Kidney epithelial cell (primary cell): ENCODE measurements at places on chromosomes 4 and X. TPM values are rescaled to one million over a fixed set of nuclear protein-coding genes. Genes with fewer than 3 reads are reported as not detected.

DNA sequence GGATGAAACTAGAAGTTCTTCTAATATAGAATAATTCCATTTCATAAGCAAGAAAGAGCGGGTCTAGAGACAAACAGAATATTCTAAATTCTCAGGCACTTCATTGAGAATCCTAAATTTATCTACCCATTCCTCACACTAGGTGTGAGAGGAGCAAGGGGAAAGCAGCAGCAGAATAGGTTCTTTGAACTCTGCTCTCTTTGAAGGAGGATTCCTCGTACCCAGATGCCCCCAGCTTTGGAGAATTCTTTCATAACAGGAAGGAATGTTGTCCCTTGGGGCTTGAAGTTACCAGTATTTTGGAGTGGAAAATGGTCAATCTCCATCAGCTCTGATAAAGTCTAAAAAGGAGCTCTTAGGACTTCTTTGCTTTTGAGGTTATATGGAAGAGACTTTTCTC, 59.7 kb upstream of the RASGEF1B start:
- DNase-seq = no peak

- DNase-seq = no peak
Measured at GRCh38 chrX:124239911-124240310, 92.5 kb upstream of the TEX13D start.

DNA sequence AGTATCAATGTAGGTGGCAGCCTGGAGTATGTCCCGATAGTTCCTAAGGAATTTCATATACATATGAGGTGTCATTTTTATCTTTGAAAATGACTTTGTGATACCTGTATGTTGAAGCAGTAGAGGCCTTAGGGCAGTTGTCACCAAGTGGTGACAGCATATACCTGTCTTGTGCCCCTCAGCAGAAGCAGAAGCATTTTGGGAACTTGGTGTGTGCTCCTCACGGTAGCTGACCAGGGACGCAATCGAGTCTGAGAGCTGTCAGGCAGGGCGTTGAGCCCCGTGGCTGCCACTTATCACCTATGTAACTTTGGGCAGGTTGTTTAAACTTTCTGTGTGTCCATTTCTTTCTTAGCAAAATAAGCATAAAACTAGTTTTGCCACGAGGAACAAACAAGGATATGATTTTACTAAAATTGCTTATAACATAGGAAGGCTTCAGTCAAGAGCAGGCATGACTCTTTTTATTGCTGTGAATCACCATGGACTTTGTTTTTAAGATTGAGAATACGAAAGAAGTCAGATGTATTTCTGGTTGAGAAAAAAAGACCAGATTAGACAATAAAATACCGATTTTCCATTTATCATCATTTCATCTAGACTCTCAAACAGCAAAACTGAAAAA, 161.5 kb downstream of the CPE start:
- DNase-seq = no peak

GRCh38 chr4:73619346-73619745, 890 bp downstream of the RASSF6 start:
- DNase-seq = no peak

DNA sequence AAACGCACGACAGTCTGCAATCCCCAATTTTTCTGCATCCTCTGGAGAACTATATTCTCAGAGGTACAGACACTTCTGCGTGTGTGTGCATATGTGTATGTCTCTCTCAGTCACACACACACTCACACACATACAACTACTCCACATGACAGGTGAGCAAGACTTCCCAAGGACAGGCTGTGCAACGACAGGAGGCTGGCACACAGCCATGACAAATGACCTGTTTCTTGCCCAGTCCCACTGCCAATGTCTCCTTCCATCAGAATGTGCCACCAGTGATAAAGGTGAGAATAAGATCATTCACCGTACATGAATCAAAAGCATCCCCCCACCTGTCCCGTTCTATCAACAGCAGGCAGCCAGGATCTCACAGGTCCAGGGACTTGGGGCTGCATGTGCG, 52.4 kb downstream of the PPP2R2C start:
- no peak for DNase-seq

- DNase-seq = no peak
Measured at GRCh38 chrX:72124540-72125201, 7.0 kb downstream of the RTL5 start.

DNA sequence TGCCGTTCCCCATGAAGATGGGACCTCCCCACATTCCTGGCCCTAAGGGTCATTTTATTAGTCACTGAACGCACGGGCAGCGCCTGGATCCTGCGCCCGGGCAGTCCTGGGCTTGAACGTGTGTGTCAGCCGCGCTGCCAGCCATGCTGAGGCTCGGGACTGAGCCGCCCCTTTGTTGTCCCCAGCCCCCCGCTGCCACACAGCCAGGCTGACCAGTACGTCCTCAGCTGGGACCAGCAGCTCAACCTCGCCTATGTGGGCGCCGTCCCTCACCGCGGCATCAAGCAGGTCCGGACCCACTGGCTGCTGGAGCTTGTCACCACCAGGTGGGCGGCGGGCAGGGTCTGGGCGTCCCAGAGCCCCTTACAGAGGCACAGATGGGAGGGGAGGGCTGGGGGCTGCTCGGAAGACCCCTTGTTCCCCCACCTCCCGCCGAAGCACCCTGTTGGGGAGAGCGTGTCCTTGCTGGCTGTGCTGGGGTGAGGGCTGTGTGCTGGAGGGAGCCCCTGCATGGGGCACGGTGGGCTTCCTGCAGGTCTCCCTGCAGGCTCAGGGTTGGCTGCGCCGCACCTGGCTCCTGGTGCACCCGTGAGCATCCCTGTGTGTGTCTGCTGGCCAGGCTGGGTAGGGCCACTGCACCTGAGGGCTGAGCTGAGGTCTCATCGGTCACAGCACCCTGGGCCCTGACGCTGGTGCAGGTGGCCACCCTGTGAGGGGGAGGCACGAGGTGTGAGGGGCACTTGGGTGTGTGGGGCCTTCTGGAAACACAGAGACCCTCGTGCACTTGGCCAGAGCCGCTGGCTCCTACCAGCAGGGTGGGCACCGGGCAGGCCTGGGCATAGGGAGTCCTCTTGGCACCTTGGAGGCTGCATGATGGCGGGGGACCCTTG, 1.0 kb downstream of the IDUA start:
- no peak for DNase-seq

GRCh38 chr4:28686618-28687017, 1826.0 kb downstream of the STIM2 start:
- DNase-seq = no peak

GRCh38 chr4:1464581-1465171, 58.4 kb upstream of the NKX1-1 start:
- no peak for DNase-seq

- no peak for DNase-seq
Measured at GRCh38 chr4:132427125-132427524, 722.0 kb upstream of the PCDH10 start.

GRCh38 chr4:38620527-38621027, 43.4 kb upstream of the KLF3 start:
- DNase-seq = no peak

DNA sequence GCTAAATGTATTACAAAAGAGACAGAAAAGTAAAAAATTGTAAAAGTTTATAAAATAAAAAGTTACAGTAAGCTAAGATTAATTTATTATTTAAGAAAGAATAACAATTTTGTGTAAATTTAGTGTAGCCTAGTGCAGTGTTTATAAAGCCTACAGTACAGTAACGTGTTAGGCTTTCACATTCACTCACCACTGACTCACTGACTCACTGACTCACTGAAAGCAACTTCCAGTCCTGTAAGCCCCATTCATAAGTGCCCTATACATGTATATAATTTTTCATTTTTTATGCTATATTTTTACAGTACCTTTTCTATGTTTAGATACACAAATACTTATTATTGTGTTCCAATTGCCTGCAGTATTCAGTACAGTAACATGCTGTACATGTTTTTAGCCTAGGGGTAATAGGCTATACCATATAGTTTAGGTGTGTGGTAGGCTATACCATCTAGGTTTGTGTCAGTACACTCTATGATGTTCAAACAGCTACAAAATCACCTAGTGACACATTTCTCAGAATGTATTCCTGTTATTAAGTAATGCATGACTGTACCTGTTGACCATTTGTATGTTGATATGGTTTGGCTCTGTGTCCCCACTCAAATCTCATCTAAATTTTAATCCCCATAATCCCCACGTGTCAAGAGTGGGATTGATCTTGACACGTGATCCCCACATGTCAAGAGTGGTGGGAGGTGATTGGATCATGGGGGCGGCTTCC, 57.9 kb downstream of the CFAP299 start:
- DNase-seq = peak; percentile 26

DNA sequence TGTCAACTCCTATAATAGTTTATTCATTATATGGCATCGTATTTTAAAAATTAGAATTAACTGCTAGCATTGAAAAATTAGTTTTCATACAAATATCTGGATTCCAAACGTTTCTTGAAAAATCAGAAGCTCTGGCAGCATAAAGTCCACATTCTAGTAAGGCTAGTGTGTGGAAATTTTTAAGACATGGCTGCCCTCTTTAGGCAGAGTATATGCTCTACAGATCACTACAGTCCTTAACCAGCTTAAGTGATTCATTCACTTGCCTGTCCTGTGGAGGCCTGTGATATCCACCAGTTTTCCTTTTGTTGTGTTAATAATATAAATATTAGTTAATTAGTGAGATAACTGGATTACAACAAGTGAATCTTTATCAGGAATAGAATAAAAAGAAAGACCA, 287.2 kb downstream of the OPHN1 start:
- peak; percentile 5 for DNase-seq

DNA sequence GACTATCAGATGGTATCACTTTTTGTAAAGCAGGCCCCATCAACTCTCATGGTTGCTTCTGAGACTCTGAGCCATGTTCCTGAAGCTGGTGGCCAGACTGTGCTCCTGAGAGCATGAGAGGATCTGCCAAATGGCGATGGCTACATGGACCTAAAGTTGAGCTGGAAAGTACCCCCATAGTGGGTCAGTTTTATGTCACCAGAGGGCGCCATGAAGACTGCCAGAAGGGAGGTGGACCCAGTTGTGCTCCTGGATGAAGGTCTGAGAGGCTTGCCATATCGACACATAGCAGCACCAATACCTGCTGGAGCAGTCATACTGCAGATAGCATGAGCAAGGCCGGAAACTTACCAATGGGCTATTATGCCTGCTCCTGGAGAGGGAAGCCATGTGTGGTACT, 105.7 kb downstream of the SLITRK2 start:
- no peak for DNase-seq

- DNase-seq = no peak
Measured at GRCh38 chrX:101237041-101237440, 17.5 kb downstream of the DRP2 start.

DNA sequence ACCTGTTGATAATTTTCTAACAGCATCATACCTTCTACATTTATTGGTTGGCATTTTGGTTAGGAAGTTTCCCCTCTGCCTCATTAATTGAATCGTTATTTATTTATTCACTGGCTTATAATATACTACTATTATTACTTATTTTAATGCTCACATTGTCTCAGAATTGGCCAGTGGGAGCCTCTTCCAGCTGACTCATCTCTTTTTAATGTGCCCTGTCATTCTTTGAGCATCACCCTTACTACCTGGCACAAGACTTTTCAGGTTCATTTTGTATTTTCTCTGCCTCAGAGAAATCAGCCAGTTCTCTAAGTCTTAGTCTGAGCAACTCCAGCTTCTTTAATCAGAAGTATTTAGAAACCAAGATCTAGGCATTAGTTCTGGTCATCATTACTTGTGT, 60.3 kb upstream of the PRRG3 start:
- no peak for DNase-seq

DNA sequence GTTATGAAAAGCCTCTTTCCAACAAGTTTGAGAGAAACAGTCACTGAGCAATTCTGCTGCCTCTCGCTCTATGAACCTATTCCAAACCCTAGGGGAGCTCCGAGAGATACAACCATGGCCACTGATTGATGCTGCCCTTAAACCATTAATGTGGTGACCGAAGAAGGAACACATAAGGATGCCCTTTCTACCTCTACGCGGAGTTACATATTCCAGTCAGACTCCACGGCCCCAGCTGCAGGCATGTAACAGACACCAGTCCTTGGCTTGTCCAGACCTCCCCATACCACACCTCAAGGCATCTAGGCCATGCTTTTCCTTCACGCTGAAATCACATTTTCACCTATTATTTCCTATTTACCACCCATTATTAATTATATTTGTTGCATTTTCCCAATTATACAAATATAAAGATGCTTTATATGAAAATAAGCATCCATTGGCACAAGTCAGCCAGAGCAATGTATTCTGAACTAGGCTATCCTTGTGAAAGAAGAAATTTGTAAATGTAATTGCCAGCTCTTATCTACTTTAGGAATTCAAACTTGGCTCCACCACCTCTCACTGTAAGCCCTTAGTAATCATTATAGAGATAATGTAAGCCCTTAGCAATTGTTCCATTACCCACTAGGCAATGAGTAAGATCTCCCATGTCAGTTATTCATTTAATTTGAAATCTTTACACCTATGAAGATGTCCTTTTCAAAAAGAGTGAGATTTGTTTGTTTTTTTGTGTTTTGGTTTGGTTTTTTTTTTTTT, 338.4 kb downstream of the NR3C2 start:
- DNase-seq = no peak

- DNase-seq = no peak
Measured at GRCh38 chrX:63932006-63932405, 147.0 kb upstream of the ARHGEF9 start.

DNA sequence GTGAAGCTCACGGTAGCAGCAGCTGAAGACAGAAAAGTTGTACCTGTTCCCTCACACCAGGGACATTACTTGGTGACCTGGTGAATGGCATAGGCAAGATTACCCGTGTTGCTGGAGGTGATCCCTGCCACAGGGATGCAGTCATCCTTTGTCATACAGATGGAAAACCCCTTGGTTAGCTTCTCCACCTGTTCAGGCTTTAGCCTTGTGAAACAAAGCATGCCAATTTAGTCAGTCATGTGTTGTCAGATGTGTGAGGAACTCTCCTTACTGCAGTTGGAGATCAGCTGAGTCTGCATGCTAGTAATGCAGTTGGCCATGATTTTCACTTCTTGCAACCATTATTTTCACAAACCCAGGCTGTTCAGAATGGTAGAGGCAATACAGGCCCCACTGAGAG, 41.0 kb downstream of the AMELX start:
- no peak for DNase-seq

- DNase-seq = no peak
Measured at GRCh38 chr4:125325733-125326132, 11.0 kb downstream of the FAT4 start.

IL21 gene
- total RNA-seq = not detected in 2 replicates

TCEAL7 gene
- total RNA-seq = 23.1 and 40.1 TPM in 2 replicates

SH2D1A gene
- total RNA-seq = not detected in 2 replicates

TMEM150C gene
- 4.9 and 5.3 TPM in 2 replicates for total RNA-seq

CXCL8 gene
- total RNA-seq = 69.1 and 76.9 TPM in 2 replicates

DMP1 gene
- total RNA-seq = not detected in 2 replicates

LINC00632 gene
- 1.4 and 3.7 TPM in 2 replicates for total RNA-seq

PRSS12 gene
- 1.6 and 2.3 TPM in 2 replicates for total RNA-seq

ZNF674 gene
- 3.8 and 8.6 TPM in 2 replicates for total RNA-seq

CT45A3 gene
- not detected in 2 replicates for total RNA-seq

CCKAR gene
- total RNA-seq = 0.04 TPM in 1 of 2 replicates, not detected in the other

FGF5 gene
- 3.8 and 4.4 TPM in 2 replicates for total RNA-seq

TRIML2 gene
- total RNA-seq = 0.08 and 0.68 TPM in 2 replicates

PPEF1 gene
- total RNA-seq = 0.14 TPM in 1 of 2 replicates, not detected in the other
